Uterine smooth muscle cell (primary cell): ENCODE measurements at places on chromosomes 13 and 19. TPM values are rescaled to one million over a fixed set of nuclear protein-coding genes. Genes with fewer than 3 reads are reported as not detected.

ZNF99 gene
- total RNA-seq = under 0.01 TPM in 1 of 2 replicates, not detected in the other

ZNF615 gene
- total RNA-seq = 10.4 and 13.5 TPM in 2 replicates

ZNF582 gene
- total RNA-seq = 1.00 and 2.5 TPM in 2 replicates

SEMA6B gene
- under 0.01 and 0.11 TPM in 2 replicates for total RNA-seq

ZNF93 gene
- total RNA-seq = 4.9 and 9.3 TPM in 2 replicates

TEKTIP1 gene
- not detected in 2 replicates for total RNA-seq

TTC9B gene
- not detected in 2 replicates for total RNA-seq

CCDC169 gene
- total RNA-seq = 4.5 and 4.9 TPM in 2 replicates
